ENCODE measurements at places on chromosomes 11 and 22.

- peak; percentile 80 for DNase-seq
Measured at GRCh38 chr22:23786261-23786710, 480 bp upstream of the SMARCB1 start.

DNA sequence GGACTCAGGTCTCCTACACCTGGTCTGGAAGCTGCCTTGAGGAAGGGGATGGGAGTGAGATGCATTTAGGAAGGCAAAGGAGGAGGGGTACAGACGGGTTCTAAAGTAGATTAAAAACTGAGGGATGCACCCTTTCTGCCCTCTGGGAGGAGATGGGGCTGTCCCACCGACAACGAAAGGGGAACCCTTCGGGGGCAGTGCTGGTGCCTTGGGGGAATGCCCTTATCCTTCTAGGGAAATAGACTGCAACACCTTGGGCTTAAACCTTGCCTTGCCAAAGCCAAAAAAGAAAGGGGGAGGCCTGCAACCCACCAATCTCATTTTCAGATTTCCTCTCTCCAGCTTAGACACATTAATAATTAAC, 89.8 kb downstream of the PLEKHA7 start:
- no peak for DNase-seq

GRCh38 chr11:110465231-110465630, 35.5 kb downstream of the FDX1 start:
- DNase-seq: no peak

GRCh38 chr22:50600967-50601668, 525 bp downstream of the MAPK8IP2 start:
- DNase-seq: no peak

DNA sequence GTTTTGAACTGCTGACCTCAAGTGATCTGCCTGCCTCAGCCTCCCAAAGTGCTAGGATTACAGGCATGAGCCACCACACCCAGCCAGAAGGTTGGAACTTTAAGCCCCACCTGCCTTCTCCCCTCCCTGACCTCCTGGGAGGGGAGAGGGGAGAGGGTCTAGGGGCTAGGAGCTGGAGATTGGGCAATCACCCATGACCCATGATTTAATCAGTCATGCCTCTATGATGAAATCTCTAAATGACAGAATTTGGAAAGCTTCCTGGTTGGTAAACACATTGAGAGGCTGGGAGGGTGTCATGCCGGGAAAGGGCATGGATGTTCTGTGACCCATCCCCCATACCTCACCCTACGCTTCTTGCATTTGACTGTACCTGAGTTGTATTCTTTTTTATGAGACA, 17.1 kb upstream of the TFIP11 start:
- DNase-seq: no peak

GRCh38 chr22:24420072-24420976, 7.1 kb upstream of the ADORA2A start:
- no peak for DNase-seq

DNA sequence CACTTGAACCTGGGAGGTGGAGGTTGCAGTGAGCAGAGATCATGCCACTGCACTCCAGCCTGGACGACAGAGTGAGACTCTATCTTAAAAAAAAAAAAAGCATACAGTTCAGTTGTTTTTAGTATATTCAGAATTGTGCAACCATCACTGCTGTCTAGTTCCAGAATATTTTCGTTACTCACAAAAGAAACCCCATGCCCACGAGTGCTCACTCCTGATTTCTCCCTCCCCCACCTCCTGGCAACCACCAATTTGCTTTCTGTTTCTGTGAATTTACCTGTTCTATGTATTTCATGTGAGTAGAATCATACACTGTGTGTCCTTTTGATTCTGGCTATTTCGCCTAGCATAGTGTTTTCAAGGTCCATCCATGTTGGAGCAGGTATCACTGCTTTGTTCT, 24.8 kb downstream of the PTPRJ start:
- no peak for DNase-seq

- no peak for DNase-seq
Measured at GRCh38 chr11:68027667-68028066, 2.8 kb upstream of the NDUFS8 start.

- no peak for DNase-seq
Measured at GRCh38 chr11:74025467-74026166, 16.7 kb upstream of the UCP3 start.
